Fibroblast of the aortic adventitia (primary cell): ENCODE measurements at places on chromosomes 5 and 9. TPM values are rescaled to one million over a fixed set of nuclear protein-coding genes. Genes with fewer than 3 reads are reported as not detected.

The C1QTNF3 gene
- total RNA-seq, result 1.9 and 8.3 TPM in 2 replicates

The FAT2 gene
- 0.08 TPM in 1 of 2 replicates, not detected in the other for total RNA-seq

The PCDHGA7 gene
- total RNA-seq, result 2.9 and 8.4 TPM in 2 replicates

The ANKH gene
- total RNA-seq, result 36.0 and 82.2 TPM in 2 replicates

The TAF11L10 gene
- not detected in 2 replicates for total RNA-seq

The COL15A1 gene
- total RNA-seq, result 25.1 and 25.3 TPM in 2 replicates

The CLIC3 gene
- 4.3 and 5.2 TPM in 2 replicates for total RNA-seq

The ZNF608 gene
- 20.4 and 30.3 TPM in 2 replicates for total RNA-seq

The IL13 gene
- total RNA-seq, result not detected in 2 replicates

The FSD1L gene
- 5.2 and 7.0 TPM in 2 replicates for total RNA-seq

The HTR4 gene
- 0.18 TPM in 1 of 2 replicates, not detected in the other for total RNA-seq

The DAP gene
- total RNA-seq, result 28.9 and 49.3 TPM in 2 replicates

The CCL28 gene
- 5.1 and 5.6 TPM in 2 replicates for total RNA-seq

The PCSK5 gene
- total RNA-seq, result 2.2 and 3.6 TPM in 2 replicates

The HMMR gene
- total RNA-seq, result 1.2 and 37.2 TPM in 2 replicates

The PCDHB1 gene
- not detected in 2 replicates for total RNA-seq

The GDNF gene
- total RNA-seq, result 0.54 TPM in 1 of 2 replicates, not detected in the other

The CSF2 gene
- not detected in 2 replicates for total RNA-seq

The CACFD1 gene
- total RNA-seq, result 4.4 and 18.0 TPM in 2 replicates

The CEP72 gene
- total RNA-seq, result 1.6 and 3.5 TPM in 2 replicates
